ENCODE measurements at places on chromosomes 11 and 22.

DNA sequence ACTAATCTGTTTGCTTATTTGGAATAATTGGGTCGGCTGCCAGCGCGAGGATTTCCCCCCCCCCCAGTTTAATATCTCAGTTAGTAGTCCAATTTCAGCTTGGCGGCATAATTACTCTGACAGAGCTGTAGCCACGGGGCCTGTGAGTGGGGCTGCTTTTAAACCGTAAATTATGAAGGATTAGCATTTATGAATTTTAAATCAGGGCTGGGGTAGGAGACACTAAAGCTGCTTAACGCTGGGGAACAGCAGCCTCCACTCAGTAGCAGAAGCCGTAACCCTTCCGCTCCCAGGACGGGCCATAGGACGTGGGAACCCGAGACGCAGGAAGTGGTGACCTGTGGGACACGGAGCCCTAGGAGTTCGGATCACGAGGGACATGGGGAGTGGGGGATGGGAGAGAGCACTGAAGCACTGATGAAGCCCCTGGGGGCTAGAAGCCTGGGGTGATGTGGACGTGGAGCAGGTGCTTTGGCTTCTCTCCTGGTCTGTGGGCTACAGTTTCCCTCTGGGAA, 66.2 kb upstream of the LMO1 start:
- H3K27ac ChIP-seq: no peak overlapping the region
- peaks cover 3% of the 10 kb centered on the region for H3K27me3 ChIP-seq
- no peak overlapping the region for H3K4me3 ChIP-seq
- DNase-seq: no peak
- H3K4me1 ChIP-seq: no peaks in the 10 kb centered on the region
- H3K36me3 ChIP-seq: no peaks in the 10 kb centered on the region

DNA sequence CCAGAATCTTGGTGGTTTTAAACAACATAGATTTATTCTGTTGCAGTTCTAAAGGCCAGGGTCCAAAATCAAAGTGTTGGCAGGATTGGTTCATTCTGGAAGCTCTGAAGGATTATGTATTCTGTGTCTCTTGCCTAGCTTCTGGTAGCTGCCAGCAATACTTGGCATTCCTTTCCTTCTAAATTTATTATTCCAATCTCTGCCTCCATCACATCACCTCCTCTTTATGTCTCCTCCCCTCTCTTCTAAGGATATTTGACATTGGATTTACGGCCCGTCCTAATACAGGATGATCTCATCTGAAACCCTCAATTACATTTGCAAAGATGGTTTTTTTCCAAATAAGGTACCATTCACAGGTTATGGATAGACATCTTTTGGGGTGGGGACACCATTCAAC, 186.5 kb downstream of the SBF2 start:
- DNase-seq: no peak
- H3K4me1 ChIP-seq: peaks cover 18% of the 10 kb centered on the region
- peaks cover 4% of the 10 kb centered on the region for H3K36me3 ChIP-seq
- no peak overlapping the region for H3K4me3 ChIP-seq

DNA sequence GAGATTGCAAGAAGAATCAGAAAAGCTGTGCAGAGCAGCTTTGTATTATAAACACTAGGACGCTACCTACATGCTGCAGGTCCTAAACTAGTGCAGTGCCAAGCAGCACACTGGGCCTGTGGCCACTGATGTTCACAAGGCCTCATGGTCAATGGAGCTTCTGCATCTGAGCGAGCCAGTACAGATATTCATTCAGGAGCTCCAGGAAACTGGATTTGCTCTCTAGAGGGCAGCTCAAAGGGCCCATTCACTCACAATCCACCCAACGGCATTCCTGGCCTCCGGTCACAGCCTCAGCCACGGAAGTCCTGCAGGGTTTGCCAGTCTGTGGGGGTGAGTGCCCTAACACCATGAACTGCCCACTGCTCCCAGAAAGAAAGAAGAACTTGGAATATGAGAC, 5.8 kb upstream of the TBC1D10A start:
- H3K27me3 ChIP-seq: peaks cover under 1% of the 10 kb centered on the region
- no peaks in the 10 kb centered on the region for H3K4me1 ChIP-seq
- H3K36me3 ChIP-seq: peaks cover 36% of the 10 kb centered on the region
- H3K27ac ChIP-seq: no peak overlapping the region
- no peak for DNase-seq

- DNase-seq: peak; percentile 63
- peak overlapping the region; percentile 91 for H3K4me3 ChIP-seq
- H3K4me1 ChIP-seq: peaks cover 25% of the 10 kb centered on the region
- H3K27ac ChIP-seq: peak overlapping the region; percentile 41
- peaks cover 4% of the 10 kb centered on the region for H3K36me3 ChIP-seq
These were observed 5.2 kb upstream of the GCAT start for GRCh38 chr22:37802310-37803194.

- H3K4me1 ChIP-seq: no peaks in the 10 kb centered on the region
- H3K27me3 ChIP-seq: peaks cover 6% of the 10 kb centered on the region
- no peak for DNase-seq
- no peak overlapping the region for H3K27ac ChIP-seq
These were observed 9.4 kb downstream of the AIP start for GRCh38 chr11:67492069-67492727.

DNA sequence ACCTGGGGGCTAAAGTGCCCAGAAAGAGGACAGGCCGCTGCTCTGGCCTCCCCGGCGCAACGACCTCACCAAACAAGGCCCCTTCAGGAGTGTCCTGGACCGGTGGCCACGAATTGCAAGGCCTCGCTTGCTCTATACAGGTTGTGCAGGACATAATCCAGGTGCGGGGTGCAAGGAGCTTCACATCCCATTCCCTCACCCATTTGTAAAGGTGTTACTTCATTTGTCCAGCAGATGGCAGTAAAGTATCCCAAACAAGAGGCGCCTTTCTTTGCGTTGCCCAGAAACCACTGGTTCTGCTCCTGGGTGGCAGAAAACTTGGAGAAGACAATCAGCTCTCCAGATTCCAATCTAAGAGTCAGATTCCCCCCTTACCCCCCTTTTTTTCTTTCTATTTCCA, 35.9 kb upstream of the PRDM11 start:
- no peak overlapping the region for H3K27ac ChIP-seq
- peaks cover 5% of the 10 kb centered on the region for H3K27me3 ChIP-seq
- H3K36me3 ChIP-seq: no peaks in the 10 kb centered on the region
- DNase-seq: peak; percentile 58

DNA sequence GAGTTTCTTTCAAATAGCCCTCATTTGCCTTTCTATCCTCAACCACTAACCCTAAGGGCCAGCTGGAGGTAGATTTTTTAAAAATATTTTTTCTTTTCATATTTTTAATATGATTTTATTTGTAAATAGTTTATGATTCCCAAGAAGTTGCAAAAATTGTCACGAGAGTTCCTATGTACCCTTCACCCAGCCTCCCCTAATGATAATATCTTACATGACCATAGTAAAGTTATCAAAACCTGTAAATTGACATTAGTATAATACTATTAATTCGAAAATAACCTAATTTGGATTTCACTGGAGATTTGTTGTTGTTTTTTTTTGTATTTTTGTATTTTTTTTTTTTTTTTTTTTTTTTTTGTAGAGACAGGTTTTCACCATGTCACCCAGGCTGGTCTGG, 495.5 kb downstream of the MIAT start:
- H3K27me3 ChIP-seq: no peaks in the 10 kb centered on the region
- DNase-seq: no peak
- H3K36me3 ChIP-seq: peaks cover 5% of the 10 kb centered on the region
- H3K4me1 ChIP-seq: peaks cover 41% of the 10 kb centered on the region
- H3K4me3 ChIP-seq: no peak overlapping the region
- H3K27ac ChIP-seq: peak overlapping the region; percentile 93

DNA sequence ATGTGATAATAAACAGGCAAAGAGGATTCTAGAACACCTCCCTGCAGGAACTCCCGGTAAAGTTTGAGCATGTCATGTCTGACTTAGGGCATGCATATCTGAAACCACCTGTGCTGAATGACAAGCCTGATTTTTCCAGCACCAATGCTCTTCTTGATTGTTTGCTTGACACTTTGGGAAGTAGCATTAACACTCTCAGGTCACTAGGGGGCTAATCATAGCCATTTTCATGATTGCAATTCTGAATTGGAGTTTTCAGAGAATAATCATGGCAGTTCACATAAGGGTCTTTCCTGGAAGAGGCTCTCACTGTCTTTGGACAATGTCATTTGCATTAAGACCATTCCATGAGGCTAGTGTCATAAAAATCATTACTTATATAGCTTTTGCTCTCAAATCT, 234.4 kb upstream of the MTNR1B start:
- no peaks in the 10 kb centered on the region for H3K4me1 ChIP-seq
- no peaks in the 10 kb centered on the region for H3K27me3 ChIP-seq
- H3K4me3 ChIP-seq: no peak overlapping the region
- DNase-seq: no peak

DNA sequence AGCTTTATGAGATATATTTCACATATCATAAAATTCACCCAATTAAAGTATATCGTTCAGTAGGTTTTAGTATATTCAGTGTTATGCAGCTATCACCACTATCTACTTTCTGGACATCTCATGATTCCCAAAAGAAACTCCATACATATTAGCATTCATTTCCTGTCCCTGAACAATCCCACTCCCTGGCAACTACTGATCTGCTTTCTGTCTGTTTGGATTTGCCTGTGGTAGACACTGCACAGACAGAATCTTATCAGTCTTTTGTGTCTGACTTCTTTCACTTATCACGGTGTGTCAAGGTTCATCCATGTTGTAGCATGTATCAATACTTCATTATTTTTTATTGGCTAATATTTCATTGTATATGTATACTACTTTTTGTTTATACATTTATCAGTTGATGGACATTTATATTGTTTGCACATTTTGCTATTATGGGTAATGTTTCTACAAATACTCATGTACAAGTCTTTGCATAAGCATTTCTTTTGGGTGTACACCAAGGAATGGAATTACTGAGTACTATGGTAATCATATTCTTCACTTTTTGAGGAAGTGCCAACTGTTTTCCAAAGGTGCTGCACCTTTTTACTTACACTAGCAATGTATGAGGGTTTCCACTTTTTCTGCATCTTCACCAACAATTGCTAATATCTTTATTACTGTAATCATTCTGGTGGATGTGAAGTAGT, 373.9 kb downstream of the AASDHPPT start:
- H3K4me3 ChIP-seq: no peak overlapping the region
- peaks cover 17% of the 10 kb centered on the region for H3K4me1 ChIP-seq
- DNase-seq: no peak
- H3K36me3 ChIP-seq: no peaks in the 10 kb centered on the region
- no peak overlapping the region for H3K27ac ChIP-seq

GRCh38 chr22:22702237-22703202, 58.1 kb downstream of the GGTLC2 start:
- H3K27ac ChIP-seq: no peak overlapping the region
- H3K4me1 ChIP-seq: peaks cover 11% of the 10 kb centered on the region
- H3K4me3 ChIP-seq: no peak overlapping the region
- DNase-seq: peak; percentile 40
- H3K36me3 ChIP-seq: no peaks in the 10 kb centered on the region

- H3K4me3 ChIP-seq: no peak overlapping the region
- H3K27ac ChIP-seq: no peak overlapping the region
- H3K27me3 ChIP-seq: no peaks in the 10 kb centered on the region
These were observed 23.7 kb downstream of the SNU13 start for GRCh38 chr22:41664951-41665350.

DNA sequence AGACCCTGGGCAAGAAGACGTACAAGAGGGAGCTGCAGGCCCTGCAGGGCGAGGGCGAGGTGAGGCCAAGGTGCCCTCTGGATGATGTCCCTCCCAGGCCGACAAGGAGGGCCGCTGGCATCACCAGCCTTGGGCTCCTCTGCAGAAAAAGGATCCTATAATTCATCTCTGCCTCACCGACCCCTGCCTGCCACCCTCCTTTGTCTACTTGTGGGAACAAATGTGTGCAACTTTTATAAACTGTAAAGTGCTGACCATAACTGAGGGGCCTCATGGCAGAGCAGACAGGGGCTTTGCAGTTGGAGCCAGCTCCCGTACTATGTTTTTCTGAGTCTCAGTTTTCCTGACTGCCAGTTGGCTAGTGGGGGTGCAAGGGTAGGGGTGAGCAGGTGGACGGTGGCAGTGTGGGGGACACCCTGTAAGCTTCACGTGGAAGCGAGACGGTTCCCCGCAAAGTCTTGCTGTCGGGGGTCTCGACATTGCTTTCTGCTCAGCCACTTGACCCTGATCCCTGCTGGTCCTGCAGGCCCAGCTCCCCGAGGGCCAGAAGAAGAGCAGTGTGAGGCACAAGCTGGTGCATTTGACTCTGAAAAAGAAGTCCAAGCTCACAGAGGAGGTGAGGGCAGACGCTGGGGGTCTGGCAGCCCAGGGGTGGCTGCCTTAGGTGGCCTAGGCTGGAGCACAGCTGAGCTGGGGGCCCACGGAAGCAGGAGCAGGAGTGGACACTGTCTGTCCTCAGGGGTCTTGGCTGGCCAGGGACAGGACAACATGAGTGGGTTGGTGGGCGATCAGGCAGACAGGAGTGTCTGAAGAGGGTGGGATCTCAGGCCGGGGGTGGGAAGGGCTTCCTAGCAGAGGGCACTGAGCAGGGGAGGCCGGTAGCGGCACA, 54.7 kb downstream of the MYO7A start:
- peaks cover 19% of the 10 kb centered on the region for H3K36me3 ChIP-seq
- peaks cover 4% of the 10 kb centered on the region for H3K27me3 ChIP-seq
- no peak overlapping the region for H3K27ac ChIP-seq
- no peak overlapping the region for H3K4me3 ChIP-seq
- no peak for DNase-seq

- DNase-seq: no peak
- H3K4me1 ChIP-seq: no peaks in the 10 kb centered on the region
- H3K27ac ChIP-seq: no peak overlapping the region
- H3K27me3 ChIP-seq: peaks cover 11% of the 10 kb centered on the region
These were observed 17.6 kb downstream of the KCNC1 start for GRCh38 chr11:17752144-17752543.

DNA sequence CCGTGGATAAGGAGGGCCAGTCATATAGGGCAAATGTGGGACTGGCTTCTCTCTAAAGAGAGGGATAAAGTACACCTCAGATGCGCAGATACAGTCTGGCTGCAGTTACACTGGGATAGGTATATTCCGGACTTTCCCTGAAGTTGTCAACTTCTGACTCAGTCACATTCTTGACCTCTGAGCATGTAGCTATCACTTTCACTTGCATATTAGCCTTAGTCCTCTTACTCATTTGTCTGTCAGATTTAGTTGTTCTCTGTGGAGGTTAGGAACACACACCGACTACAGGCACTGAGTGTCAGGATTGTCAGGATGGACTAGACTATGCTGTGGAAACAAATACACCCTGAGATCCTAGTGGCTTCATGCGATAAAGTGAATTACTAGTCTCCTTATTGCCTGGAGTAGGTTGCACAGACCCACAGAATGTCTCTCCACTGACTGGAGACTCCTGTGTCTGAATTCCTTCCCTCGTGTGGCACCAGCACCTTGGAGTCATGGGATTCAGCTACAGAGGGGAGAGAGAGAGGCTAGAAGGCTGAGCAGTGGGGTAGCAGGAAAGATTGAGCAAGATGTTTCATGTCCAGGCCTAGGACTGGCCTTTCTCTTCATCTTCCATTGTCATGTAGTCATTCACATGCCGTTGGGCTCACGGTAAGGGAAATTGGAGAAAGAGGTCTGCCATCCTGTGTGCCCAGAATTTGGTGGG, 654.3 kb downstream of the NTM start:
- H3K4me3 ChIP-seq: no peak overlapping the region
- H3K27ac ChIP-seq: no peak overlapping the region
- peaks cover 7% of the 10 kb centered on the region for H3K4me1 ChIP-seq
- H3K36me3 ChIP-seq: no peaks in the 10 kb centered on the region

- H3K36me3 ChIP-seq: peaks cover 69% of the 10 kb centered on the region
- H3K27me3 ChIP-seq: peaks cover 39% of the 10 kb centered on the region
- no peak for DNase-seq
- peaks cover 57% of the 10 kb centered on the region for H3K4me1 ChIP-seq
These were observed 22.3 kb downstream of the SHANK3 start for GRCh38 chr22:50694766-50695420.

- peaks cover 29% of the 10 kb centered on the region for H3K4me1 ChIP-seq
- peak; percentile 46 for DNase-seq
- H3K27ac ChIP-seq: peak overlapping the region; percentile 74
- H3K27me3 ChIP-seq: peaks cover 12% of the 10 kb centered on the region
- H3K36me3 ChIP-seq: peaks cover 3% of the 10 kb centered on the region
- H3K4me3 ChIP-seq: no peak overlapping the region
These were observed 10.1 kb downstream of the MTFP1 start for GRCh38 chr22:30435674-30436126.

Data from endothelial cell (in vitro differentiated cells).